AG04449 (cell line): ENCODE measurements at places on chromosomes 7 and 10.

DNA sequence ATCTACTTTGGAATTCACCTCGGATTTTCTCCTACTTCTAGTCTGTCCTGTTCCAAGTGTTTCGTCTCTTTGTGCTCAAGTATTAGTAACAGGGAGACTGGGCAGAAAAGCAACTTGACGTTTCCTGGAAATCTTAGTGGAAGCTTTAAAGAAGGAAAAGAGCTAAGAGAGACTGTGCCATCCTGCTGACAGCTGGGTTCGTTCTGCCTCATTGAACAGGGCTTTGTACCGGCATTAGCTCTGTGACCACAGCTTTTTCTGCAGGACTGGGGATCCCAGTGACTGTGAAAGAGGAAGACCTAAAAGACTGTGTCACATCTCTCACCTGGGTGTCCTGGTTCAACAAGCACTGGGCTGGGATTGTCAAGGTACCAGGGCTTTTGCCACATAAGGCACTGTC, 70.8 kb upstream of the CDCA7L start:
- DNase-seq: no peak

GRCh38 chr7:23963461-23964165, 253.6 kb downstream of the STK31 start:
- no peak for DNase-seq

GRCh38 chr10:18665815-18666558, 6.8 kb downstream of the ARL5B start:
- DNase-seq: no peak

GRCh38 chr7:151342811-151343210, 1.2 kb downstream of the NUB1 start:
- DNase-seq: no peak

DNA sequence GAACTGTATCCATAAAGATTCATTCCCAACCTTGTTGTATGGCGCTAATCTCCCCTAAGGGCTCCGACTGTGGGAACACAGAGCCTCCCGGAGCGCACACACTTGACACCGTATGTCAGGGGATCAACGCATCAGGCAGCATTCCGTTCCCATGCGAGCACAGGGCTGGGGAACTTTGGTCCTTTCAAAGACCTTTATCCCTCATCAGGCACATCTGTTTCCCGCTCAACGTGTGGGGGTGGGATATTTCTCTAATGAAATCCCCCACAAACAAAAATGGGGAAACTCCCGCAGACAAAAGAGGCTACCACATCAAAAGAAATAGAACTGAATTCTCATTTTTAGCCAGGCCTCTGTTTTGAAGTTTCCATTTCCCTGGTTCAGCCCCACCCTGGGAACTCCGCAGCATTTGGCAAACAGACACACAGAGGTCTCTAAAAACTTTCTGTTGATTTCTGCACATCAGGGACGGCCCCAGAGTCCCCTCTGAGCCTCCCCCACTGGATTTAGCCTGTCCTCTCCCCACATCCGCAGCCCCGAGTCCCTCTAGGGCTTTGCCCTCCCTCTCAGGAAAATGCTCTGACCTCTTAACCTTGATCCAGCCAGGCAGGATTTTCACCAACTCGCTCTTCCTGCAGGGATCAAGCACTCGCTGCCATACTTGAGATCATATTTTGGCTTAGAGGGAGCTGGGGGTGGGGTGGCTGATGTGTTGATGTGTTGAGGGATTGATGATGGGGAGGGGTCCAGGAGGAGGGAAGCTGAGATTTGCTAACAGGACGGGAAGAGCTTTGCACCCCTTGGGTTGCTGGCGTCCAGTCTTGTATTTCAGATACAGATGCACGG, 6.6 kb downstream of the CPA5 start:
- no peak for DNase-seq

DNA sequence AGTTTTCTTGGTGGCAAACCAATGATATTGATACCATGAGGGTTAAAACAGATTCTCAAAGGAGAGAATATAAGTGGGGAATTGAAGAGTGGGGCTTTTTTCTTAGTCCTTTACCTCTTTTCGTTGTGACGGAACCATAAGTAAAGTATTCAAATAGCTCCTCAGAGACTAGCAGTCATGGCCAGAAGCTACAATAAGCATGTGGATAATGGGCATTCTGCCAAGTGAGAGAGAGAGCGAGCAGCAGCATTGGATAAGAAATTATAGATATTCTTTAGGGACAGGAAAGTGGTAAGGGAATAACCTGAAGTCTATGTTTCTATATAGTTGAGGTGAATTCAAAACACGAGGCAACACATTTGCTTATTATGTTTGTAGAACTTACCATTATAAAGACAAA, 235.1 kb downstream of the SEMA3E start:
- DNase-seq: no peak

DNA sequence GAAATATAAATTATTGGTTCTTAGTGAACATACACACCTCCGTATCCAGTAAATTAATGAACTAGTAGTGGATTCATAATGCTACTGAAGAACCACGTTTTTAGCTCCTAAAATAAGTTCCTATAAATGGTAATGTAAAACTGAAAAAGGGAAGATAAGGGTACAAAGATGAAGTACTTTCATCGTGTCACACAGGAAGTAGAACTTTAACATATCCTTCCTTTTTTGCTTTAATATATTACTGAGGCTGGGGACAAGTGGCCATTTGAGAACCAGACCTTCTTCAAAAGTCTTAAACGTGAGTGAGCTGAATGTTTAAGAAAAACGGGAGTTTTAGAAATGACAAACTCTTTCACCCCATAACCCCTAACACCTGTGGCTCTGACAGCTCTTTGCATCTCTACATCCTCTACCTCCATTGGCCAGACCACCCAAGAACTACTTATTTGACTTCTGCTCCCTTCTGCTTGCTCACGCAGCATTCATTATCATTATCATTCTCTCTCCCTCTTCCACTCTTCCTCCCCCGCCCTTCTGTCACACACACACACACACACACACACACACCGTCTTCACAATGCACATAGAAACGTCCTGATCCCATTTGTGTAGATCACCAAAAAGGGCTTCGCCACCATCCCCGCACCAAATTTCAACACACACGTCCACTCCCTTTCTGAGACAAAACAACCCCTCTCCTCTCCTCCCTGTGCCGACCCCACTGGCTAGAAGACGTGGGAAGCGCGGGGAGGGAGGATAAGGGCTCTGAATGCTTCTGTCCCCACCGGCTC, 677 bp downstream of the SKAP2 start:
- DNase-seq: no peak

DNA sequence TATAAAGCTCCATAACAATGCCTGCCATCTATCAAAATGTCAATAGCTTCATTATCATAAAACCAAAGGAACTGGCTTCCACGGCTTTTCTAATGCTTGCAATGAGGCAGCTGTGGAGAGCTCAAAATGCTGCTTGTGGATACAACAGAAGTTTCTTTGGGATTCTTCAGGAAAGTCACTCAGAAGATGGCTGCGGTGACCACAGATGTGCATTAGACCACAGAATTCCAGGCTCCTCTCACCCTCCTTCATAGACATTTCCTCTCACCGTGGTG, 77.2 kb downstream of the CDCA7L start:
- DNase-seq: no peak

DNA sequence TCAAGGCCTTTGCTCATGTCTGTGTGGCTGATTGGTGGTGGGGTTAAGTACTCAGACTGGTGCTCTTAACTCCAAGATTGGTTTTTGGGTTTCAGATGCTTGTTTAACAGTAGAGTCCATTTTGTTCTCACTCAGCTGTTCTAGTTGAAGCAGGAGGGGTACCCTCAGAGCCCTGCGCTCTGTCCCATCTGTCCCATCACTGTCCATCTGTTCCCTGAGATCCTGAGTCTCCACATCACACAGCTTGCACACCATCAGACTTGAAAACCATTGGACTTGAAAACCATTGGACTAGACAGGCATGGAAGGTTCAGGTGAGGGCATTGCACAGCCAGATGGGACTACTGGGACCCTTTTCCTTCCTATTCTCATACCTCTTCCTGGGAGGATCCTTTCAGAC, 39.3 kb downstream of the TMEM178B start:
- no peak for DNase-seq

GRCh38 chr10:38143587-38143986, 49.5 kb downstream of the ZNF37A start:
- no peak for DNase-seq

- no peak for DNase-seq
These were observed 339.5 kb downstream of the ELMO1 start for GRCh38 chr7:37109016-37109683.

GRCh38 chr7:23343102-23343501, 44.0 kb downstream of the MALSU1 start:
- DNase-seq: no peak

- DNase-seq: no peak
These were observed 20.3 kb downstream of the HKDC1 start for GRCh38 chr10:69240455-69240854.

GRCh38 chr7:105524840-105525239, 2.8 kb upstream of the PUS7 start:
- no peak for DNase-seq

DNA sequence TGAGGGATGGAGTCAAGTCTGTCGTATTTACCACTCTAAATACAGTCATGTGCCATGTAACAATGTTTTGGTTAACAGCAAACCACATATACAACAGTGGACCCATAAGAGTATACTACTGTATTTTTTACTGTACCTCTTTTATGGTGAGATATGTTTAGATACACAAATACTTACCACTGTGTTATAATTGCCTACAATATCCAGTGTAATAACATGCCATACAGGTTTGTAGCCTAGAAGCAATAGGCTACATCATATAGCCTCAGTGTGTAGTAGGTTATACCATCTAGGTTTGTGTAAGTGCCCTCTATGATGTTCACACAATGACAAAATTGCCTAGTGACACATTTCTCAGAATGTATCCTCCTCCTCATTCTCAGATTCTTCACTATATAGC, 110.4 kb downstream of the FAM107B start:
- DNase-seq: no peak

DNA sequence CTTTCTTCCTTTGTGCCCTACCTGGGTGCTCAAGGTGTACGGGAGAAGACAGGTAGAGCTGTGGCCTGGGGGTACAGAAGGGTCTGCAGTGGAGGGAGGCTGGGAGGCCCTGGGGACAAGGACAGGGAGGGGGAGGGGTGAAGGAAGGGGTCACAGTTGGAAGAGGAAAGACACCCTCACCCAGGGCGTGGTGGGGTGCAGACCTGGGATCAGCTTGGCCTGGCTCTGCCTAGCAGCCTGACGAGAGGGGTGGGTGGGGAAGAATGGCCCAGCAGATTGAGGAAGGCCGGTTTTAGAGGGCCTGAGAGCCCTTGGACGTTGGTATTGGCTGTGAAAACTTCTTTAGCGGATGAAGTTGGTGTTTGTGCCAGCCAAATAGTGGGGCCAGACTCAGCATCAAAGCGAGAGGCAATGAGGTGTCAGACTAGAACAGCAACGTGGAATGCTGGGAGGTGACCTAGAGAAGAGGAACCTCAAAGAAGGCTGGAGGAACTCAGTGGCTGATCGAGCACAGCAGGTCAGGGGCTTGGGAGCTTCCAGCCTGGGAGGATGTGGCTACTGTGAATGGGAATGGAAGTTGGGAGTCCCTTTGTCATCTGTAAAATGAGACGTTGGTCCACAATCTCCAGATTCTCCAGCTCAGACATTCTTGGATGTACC, 18.1 kb upstream of the TRIM8 start:
- no peak for DNase-seq

GRCh38 chr7:113366122-113366521, 247.8 kb upstream of the SMIM30 start:
- no peak for DNase-seq

- no peak for DNase-seq
These were observed 68.4 kb upstream of the TMEM229A start for GRCh38 chr7:124101173-124101768.
